ENCODE measurements at places on chromosomes 4 and X. TPM values are rescaled to one million over a fixed set of nuclear protein-coding genes. Genes with fewer than 3 reads are reported as not detected.
A peak's percentile ranks its signal among the peaks of the same experiment; 100 is the strongest.

DNA sequence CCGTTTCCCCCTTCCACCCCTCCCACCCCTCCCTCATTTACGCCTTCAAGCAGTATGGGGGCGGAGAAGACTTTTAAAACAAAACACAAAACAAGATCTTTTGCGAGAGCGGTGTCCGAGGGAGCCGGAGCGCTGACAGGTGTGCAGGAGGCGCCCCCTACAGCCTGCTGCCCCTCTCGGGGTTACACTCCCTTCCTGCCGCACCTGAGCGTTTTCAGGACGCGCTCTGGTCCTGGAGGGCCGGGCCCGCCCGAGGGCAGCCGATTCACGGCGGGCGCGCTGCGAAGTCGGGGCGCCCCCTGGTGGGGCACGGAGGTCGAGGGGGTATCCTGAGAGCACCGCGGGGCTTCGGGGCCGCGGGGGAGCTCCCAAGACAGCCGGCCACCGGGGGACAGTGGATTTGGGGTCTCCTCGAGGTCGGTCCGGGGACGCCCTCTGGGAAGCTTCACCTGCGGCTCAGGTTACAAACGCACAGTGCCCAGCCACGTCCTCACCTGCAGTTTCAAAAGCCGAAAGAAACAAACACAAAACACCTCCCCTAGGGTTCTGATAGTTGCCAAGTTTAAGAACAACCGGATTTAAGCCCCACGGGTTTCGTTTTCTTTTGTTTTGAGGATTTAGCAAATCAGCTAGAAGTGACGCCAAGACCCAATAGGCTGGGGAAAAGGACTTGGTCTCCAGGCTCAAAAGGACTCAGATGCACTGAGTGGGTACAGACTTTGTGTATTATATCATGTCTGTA, 8.0 kb upstream of the NEUROG2 start:
- H3K27me3 ChIP-seq: peaks cover 80% of the 10 kb centered on the region
- peaks cover 8% of the 10 kb centered on the region for H3K4me1 ChIP-seq
- no peaks in the 10 kb centered on the region for H3K36me3 ChIP-seq
- DNase-seq: peak; percentile 82

GRCh38 chr4:42819863-42820514, 72.5 kb upstream of the GRXCR1 start:
- H3K27me3 ChIP-seq: peaks cover 60% of the 10 kb centered on the region
- no peak overlapping the region for H3K27ac ChIP-seq
- no peak for DNase-seq
- no peaks in the 10 kb centered on the region for H3K36me3 ChIP-seq

GRCh38 chr4:15653420-15653819, 1.7 kb downstream of the FBXL5 start:
- no peak for DNase-seq
- H3K4me1 ChIP-seq: peaks cover 43% of the 10 kb centered on the region
- no peaks in the 10 kb centered on the region for H3K27me3 ChIP-seq
- peak overlapping the region; percentile 97 for H3K4me3 ChIP-seq

The S100P gene
- total RNA-seq: 3.5 TPM

The PAQR3 gene
- total RNA-seq: 16.2 TPM

DNA sequence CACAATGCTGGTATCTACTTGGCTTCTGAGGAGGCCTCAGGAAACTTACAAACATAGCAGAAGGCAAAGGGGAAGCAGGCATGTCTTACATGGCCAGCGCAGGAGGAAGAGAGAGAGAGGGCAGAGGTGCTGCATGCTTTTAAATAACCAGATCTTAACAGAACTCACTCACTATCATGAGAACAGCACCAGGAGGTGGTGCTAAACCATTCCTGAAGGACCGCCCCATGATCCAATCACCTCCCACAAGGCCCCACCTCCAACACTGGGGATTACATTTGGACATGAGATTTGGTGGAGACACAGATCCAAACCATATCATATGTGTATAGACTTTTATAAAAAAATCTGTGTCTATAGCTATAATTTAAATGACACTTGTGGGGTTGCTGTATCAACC, 48.6 kb upstream of the ERVMER34-1 start:
- H3K4me1 ChIP-seq: no peaks in the 10 kb centered on the region
- peaks cover 1% of the 10 kb centered on the region for H3K36me3 ChIP-seq
- H3K27ac ChIP-seq: no peak overlapping the region
- no peak overlapping the region for H3K4me3 ChIP-seq

DNA sequence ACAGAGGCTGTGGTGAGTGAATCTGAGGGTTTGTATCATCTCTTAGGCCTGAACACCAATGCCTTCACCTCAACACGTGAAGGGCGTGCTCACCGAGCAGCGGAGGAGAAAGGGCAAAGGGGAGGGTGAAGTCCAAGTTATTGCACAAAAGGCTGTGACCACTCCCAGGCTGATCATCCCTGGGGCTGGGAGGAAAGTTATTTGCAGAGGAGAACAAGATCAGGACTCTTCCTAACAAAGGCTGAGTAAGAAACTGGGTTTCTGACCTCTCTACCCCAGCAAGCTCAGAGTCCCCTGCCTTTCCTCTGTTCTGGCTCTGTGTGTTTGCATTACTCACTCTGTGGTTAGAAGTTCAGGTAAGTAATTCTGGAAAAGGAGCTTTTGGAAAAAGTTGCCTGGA, 366.3 kb upstream of the CXorf51A start:
- no peak overlapping the region for H3K27ac ChIP-seq
- no peaks in the 10 kb centered on the region for H3K4me1 ChIP-seq
- no peak overlapping the region for H3K4me3 ChIP-seq
- no peaks in the 10 kb centered on the region for H3K27me3 ChIP-seq
- no peaks in the 10 kb centered on the region for H3K36me3 ChIP-seq

- no peaks in the 10 kb centered on the region for H3K36me3 ChIP-seq
- H3K4me1 ChIP-seq: no peaks in the 10 kb centered on the region
- no peaks in the 10 kb centered on the region for H3K27me3 ChIP-seq
- no peak overlapping the region for H3K27ac ChIP-seq
Observed at GRCh38 chrX:43868791-43869190, 13.5 kb downstream of the MAOB start.

- peaks cover 8% of the 10 kb centered on the region for H3K4me1 ChIP-seq
- no peak for DNase-seq
- H3K27me3 ChIP-seq: peaks cover 6% of the 10 kb centered on the region
- H3K36me3 ChIP-seq: no peaks in the 10 kb centered on the region
Observed at GRCh38 chr4:41384992-41385391, 128.3 kb downstream of the UCHL1 start.

GRCh38 chr4:146370841-146371240, 150.9 kb downstream of the SLC10A7 start:
- no peak overlapping the region for H3K27ac ChIP-seq
- no peaks in the 10 kb centered on the region for H3K27me3 ChIP-seq
- no peak overlapping the region for H3K4me3 ChIP-seq
- DNase-seq: no peak
- no peaks in the 10 kb centered on the region for H3K36me3 ChIP-seq
- H3K4me1 ChIP-seq: peaks cover 32% of the 10 kb centered on the region
